ENCODE measurements at places on chromosomes 13 and 19.

DNA sequence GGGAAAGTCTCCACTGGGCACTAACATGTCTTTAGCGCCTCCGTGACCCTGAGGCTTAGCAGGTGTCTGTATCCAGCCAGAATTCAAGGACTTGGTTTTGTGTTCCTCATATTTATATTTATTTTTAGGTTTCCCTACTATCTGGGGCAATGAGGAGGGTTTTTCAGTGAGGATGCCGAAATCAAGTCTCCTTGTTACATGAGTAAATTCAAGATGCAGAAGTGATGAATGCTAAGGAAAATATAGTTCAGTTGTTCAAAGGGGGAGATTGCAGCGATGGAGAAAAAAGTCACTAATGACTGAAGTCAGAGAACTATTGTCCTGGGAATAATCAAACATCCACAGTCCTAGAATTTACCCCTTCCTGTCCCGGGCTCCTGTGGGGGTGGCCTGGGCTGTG is 791 bp upstream of the ADGRE2 start:
- DNase-seq = no peak

GRCh38 chr13:28620011-28620830 is 38.7 kb upstream of the POMP start:
- no peak for DNase-seq

GRCh38 chr19:32876919-32877285 is 7.3 kb upstream of the SLC7A9 start:
- no peak for DNase-seq

GRCh38 chr13:41916173-41916954 is 44.5 kb downstream of the VWA8 start:
- no peak for DNase-seq

DNA sequence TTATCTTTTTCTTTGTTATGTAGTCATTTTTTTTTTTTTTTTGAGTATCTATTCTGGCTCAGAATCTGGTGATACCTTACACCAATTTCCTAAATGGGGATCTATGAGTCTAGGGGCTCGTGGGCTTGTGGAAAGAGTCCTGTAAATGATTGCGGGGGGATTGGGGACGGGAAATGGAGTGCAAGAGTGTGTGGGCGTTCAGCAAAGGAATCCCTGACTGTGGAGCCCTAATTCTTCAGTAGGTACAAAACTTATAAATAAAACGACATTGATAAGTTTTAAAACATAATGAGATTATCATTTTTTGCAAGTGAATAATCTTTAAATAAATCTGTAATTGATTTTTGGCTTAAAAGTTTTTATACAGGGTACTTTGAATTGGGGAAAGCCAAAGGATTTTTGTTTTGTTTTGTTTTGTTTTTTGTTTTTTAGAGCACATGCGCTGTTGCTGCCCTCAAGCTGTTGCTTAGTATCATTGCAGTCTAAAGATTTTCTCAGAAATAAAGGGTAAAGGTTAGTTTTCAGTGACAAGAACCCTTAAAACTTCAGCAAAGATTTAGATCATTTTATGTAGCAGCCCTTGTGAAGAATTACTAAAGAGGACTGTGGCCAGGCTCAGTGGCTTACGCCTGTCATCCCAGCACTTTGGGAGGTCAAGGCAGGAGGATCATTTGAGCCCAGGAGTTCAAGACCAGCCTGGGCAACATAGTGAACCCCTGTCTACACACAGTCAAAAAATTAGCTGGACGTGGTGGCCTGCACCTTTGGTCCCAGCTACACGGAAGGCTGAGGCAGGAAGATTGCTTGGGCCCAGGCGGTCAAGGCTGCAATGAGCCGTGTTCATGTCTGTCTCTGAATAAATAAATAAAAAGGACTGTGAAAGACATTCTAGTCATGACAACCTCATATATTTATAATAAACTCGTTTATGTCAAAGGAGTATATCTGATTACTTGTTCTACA is 1.7 kb downstream of the ERCC5 start:
- no peak for DNase-seq

- no peak for DNase-seq
Observed at GRCh38 chr13:32647926-32648325, 61.7 kb downstream of the PDS5B start.

- DNase-seq = no peak
Observed at GRCh38 chr13:110758195-110758805, 44.8 kb downstream of the ING1 start.

DNA sequence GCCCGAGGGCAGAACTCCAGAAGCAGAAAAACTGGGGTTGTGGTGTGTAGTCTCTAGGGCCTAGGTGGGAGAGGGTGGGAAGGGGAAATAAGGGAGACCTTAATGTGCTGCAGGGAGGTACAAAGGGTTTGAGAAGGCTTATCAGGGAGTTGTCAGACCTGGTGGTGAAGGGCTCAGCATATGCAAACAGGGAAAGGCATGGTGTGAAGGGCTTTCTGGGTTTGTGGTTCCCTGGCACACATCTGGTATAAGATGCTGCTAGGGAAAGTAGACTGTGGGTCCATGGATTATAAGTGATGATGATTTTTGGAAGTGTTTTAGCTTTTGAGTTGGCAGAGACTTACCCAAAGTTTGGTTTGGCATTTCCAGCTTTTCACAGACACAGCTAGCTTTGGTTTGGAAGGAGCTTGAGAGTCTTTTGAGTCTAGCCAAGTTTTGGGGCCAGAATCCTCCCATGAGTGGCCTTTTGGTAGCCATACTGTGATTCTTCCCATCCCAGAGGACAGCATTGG is 2.2 kb downstream of the TRIM28 start:
- no peak for DNase-seq

DNA sequence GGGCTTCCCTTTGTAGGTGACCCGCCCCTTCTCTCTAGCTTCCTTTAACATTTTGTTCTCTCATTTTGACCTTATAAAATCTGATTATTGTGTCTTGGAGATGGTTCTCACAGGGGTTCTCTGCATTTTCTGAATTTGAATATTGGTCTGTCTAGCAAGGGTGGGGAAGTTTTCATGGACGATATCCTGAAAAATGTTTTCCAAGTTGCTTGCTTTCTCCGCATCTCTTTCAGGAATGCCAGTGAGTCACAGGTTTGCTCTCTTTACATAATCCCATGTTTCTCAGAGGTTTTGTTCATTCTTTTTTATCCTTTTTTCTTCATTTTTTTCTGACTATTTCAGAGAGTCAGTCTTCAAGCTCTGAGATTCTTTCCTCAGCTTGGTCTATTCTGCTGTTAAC is 53.6 kb downstream of the POSTN start:
- no peak for DNase-seq

- no peak for DNase-seq
Observed at GRCh38 chr19:6705931-6706632, 14.4 kb downstream of the C3 start.

DNA sequence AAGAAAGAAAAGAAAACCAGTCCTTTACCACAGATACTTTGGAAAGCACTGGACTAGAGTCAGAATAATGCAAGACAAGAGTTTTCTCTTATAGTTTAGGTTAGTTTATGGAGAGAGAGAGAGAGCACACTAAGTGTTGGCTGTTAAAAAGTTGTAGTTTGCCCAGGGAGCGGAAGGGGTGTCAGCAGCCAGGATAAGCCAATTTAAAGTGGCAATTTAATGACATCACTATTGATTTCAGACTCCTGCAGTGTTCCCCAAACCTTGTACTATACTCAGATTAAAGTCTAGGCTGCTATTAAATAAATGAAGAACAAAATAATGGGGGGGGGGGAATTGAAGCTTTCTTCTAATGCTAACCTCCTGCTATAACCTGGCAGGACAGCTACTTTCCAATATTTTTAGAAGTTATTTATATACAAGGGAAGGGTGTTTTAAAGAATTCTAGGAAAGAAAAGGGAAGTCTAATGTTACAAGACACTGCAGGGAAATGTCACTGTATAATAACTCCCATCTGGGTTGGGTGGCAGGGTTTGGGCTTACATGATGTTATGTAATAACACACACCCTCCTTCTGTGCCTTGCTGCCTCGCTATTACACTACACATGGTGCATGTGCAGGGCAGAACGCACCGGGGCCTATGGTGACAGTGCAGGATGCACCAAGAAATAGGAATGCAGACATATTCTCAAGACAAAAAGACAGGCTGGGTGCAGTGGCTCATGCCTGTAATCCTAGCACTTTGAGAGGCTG is 19.9 kb downstream of the TPT1 start:
- no peak for DNase-seq

- DNase-seq = no peak
Observed at GRCh38 chr13:94661406-94661805, 50.9 kb downstream of the SOX21 start.

DNA sequence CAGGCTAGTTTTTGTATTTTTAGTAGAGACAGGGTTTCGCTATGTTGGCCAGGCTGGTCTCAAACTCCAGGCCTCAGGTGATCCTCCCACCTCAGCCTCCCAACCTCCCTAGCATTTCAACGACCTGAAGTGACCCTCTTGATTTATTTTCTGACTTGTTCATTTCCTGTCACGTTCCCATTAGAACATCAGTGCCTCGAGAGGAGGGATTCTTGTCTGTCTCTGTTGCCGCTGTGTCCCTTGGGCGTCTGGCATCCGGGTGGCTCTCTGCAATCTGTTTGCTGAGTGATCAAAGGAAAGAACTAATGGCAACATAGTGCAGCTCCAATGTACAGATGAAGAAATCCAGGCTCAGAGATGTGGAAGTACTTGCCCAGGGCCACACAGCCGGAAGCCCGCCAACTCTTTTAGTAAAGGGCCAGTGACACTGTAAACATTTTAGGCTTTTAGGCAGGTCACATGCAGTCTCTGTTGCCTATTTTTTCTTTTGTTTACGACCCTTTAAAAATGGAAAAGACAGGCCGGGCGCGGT is 47.5 kb downstream of the NFIC start:
- no peak for DNase-seq

DNA sequence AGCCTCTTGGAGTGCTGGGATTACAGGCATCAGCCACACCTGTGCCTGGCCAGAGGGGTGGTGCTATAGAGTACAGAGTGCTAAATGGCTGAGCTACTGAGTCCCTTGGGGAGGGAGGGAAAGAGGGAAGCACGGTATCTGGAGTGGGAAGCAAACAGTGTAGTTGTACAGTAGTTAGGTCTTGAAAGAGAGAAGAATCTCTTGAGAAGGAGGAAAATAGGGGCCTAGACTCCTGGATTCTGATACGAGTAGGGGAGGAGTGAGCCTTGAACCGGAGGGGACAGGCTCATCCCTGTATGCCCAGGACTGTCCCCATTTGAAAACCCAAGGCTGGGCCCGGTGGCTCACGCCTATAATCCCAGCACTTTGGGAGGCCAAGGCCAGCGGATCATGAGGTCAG is 5.1 kb downstream of the MYADM start:
- DNase-seq = no peak
